Colonic mucosa (tissue), 4 donors: ENCODE measurements at places on chromosomes 11 and 22. TPM values are rescaled to one million over a fixed set of nuclear protein-coding genes. Genes with fewer than 3 reads are reported as not detected.

AHNAK gene
- 631 TPM for total RNA-seq

GUCY1A2 gene
- 0.77 TPM for total RNA-seq

DNA sequence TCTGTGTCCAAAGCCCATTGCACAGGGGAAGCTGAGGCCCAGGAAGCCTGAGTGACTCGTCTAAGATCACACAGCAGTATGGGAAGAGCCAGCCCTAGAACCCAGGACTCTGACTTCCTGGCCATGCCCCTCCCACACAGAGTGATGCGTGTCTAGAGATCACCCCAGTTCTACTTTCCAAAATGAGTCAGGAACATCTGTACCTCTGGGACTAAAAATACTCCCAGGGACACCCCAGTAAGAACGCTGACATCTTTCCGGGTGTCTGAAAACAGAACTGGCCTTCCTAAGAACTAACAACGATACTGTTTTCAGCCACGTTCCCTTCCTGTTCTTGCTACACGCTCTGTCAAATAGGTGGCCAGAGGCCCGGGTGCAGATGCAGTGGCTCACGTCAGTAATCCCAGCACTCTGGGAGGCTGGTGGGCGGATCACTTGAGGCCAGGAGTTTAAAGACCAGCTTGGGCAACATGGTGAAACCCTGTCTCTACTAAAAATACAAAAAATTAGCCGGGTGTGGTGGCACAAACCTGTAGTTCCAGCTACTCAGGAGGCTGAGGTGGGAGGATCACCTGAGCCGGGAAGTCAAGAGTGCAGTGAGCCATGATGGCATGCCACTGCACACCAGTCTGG lies 21.7 kb upstream of the PDGFB start:
- no peak for DNase-seq

- no peak for DNase-seq
Observed at GRCh38 chr22:44516841-44517240, 18.8 kb upstream of the RTL6 start.

GRCh38 chr11:67505605-67506396 lies 638 bp upstream of the PITPNM1 start:
- DNase-seq: peak; percentile 95

GRCh38 chr11:85619499-85619898 lies 7.6 kb downstream of the DLG2 start:
- DNase-seq: no peak

GRCh38 chr11:57567515-57568329 lies at the start of gene UBE2L6:
Gene UBE2L6, minus strand, starts transcription at chr11:57567672. Its CDS starts 61 bp downstream, at chr11:57567611.
- DNase-seq: peak; percentile 74

GRCh38 chr22:49380828-49381114 lies 446.9 kb downstream of the BRD1 start:
- DNase-seq: no peak

GRCh38 chr11:103091064-103091800 lies 728 bp downstream of the DCUN1D5 start:
- DNase-seq: peak; percentile 56
